ENCODE measurements at places on chromosomes 1 and 21.
A peak's percentile ranks its signal among the peaks of the same experiment; 100 is the strongest.

- DNase-seq, result no peak
Observed at GRCh38 chr1:175179837-175180590, 12.6 kb downstream of the KIAA0040 start.

- DNase-seq, result peak; percentile 89
Observed at GRCh38 chr1:203296460-203297073, 8.8 kb upstream of the BTG2 start.

DNA sequence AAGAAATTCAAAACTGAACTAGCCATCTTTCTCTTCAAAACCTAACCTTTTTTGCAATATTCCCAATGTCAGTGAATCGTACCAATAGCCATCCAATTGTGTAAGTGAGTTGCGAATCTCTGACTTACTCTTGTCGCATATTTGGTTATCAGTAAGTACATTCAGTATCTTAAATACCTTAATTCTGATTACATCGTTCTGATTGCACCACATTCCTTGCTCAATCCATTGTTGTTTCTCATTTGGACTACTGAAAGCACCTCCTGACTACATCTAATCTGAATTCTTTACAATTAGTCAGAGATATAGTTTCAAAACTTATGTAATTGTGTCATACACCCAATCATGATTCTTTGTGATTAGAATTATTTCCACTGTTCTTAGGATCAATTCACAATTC is 16.8 kb upstream of the BRINP3 start:
- DNase-seq, result no peak

DNA sequence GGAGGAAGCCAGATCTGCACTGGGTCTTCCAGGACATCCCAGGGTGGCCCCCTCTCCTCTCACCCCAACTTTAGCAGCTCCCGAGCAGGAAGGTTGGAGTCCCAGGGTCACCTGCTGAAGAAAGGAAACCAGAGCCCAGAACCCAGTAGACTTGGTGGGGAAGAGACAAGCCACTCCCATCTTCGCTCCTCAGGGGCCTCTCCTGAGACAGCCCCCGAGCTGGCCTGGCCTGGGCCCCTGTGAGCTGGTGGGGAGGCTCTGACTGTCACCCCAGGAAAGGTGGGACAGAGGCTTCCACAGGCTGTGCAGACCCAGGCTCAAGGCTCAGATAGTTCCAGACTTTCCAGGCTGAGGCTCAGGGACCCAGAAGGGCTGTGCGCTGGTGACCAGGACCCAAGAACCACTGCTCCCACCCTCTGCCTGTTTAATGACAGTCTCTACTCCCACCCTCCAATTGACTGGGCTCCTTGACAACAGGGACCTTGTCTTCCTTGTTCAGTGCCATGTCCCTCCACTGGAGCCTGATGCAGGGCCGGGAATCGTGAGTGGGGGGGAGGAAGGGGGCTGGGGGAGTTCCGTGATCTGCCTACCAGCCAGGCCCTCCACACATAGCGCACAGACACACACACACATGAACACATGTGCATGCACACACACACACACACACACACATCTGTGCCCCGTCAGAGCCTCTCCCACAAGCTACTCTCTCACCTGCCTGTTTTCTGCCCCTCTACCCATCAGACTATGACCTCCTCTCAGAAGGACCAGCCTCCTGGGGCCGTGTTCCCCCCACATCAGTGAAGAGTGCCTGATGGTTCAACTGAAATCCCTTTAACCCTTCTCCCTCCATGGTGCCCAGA is 401.2 kb downstream of the MATN1 start:
- DNase-seq, result no peak

- peak; percentile 14 for DNase-seq
Observed at GRCh38 chr1:221241592-221241991, 362.3 kb downstream of the HLX start.

DNA sequence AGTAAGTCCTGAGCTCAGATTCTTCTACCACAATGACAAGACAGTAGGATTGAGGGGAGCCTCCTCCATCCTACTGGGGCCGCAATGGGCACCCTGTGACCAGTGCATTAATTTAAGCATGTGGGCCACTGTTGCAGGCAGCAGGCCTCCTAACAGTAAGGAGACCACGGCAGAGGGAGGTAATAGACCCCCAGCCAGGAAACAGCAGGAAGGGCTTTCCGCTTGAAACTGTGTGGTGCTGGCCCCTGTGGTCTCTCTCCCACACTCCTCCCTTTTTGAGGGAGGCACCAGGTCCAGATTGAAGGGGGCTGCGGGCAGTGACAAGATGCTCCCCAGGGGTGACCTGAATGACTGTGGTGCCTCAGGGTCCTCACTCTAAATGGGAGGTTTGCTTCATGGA is 1.7 kb upstream of the CLDN19 start:
- DNase-seq, result no peak

GRCh38 chr1:219771080-219771479 is 157.3 kb downstream of the SLC30A10 start:
- DNase-seq, result no peak

GRCh38 chr1:84122780-84123382 is 21.2 kb upstream of the PRKACB start:
- peak; percentile 68 for DNase-seq

GRCh38 chr1:198860371-198860770 is 221.5 kb downstream of the PTPRC start:
- peak; percentile 60 for DNase-seq

- no peak for DNase-seq
Observed at GRCh38 chr1:151681923-151682322, 34.7 kb downstream of the CELF3 start.

DNA sequence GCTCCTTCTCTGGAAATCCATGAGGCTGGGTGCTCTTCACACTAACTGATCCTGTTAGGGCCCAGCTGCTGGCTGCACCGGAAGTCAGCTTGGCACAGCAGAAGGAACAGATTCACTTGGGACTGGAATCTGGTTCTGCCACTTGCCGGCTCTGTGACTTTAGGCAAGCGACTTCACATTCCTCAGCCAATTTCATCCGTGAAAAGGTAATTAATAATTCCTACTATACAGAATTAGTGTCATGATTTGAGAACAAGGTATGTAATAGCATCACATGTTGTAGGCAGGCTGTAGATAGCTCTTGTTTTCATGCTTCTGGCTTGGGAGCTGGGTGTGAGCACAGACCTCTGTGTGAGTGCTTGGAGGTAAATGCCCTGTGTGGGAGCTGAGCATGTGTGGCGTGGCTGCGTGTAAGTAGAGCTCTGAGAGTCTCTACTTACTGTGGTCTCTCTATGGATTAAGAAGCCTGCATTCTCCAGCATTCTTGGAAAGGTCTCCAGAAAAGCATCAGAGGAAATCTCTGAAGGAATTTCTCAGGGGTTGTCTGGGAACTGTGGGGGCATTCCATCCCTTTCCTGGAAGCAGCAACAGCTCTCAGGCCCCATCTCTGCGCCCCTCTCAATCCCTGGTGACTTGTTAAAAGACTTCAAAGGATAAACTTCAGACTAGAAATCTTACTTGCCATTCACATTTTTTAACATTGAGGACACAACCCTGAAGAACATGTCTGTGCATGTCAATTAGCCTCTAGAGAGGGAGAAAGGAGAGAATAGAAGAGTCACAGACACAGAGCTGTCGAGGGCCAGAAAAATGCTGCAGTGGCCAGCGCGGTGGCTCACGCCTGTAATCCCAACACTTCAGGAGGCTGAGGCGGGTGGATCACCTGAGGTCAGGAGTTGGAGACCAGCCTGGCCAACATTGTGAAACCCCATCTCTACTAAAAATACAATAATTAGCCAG is 47.7 kb upstream of the PPM1J start:
- DNase-seq, result peak; percentile 98

DNA sequence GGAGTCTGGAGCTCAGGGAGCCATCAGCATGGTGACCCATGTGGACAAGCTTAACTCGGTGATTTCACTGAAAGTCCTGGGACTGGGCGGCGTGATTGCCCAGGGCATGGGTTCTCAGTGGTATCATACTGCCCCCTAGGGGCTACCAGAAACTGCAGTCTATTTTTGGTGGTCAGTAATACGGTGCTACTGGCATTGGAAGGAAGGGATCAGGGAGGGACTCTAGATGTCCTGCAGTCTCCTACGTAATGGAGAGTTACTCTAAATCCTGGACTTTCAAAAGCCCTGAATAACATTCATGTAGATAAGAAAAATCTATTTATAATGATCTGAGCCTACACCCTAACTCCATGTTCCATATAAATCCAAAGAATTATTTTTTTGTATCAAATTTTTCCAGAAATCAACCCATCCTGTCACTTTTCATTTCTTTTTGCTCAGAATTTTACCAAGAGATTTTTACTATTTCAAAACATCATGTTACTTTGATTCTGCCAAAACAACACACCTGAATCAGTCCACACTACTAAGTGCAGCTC is 37.3 kb downstream of the PABPC4 start:
- DNase-seq, result peak; percentile 78

- DNase-seq, result no peak
Observed at GRCh38 chr1:196667131-196667530, 15.3 kb downstream of the CFH start.

DNA sequence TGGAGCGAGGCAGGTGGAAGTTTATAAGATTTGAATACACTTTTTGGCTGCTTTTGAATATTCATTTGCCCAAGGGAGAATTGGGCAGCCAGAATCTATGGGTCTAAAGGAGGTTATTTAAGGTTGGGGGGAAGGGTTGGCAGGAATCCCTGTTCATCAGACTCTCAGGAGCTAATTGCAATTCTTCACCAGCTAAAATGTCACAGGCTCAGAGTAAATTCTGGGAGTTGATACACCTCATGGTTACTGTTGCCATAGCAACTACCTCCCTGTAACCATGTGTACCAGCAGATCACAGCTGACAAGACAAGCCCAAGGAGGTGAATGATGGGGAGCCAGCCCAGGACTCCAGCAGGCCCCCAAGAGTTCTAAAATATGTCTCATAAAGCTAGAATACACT is 75.5 kb downstream of the CAMK2N1 start:
- no peak for DNase-seq

DNA sequence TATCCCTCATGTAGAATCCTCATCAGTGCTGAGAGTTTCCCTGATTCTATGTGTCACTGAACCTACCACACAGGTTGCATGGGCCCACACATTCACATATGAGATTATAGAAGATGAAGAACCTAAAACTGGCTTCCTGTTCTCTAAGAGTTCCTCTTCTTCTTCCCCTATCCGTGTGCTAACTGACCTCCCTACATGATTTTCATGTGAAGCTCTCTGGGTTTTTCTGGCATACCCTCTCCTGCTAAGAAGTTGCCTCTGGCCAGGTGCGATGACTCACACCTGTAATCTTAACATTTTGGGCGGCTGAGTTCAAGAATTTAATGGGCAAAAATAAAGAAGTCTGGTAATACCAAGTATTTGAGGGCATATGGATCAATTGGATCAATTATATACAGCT is 5.5 kb upstream of the CD244 start:
- no peak for DNase-seq

GRCh38 chr1:227466039-227466645 is 97.2 kb upstream of the ZNF678 start:
- no peak for DNase-seq

DNA sequence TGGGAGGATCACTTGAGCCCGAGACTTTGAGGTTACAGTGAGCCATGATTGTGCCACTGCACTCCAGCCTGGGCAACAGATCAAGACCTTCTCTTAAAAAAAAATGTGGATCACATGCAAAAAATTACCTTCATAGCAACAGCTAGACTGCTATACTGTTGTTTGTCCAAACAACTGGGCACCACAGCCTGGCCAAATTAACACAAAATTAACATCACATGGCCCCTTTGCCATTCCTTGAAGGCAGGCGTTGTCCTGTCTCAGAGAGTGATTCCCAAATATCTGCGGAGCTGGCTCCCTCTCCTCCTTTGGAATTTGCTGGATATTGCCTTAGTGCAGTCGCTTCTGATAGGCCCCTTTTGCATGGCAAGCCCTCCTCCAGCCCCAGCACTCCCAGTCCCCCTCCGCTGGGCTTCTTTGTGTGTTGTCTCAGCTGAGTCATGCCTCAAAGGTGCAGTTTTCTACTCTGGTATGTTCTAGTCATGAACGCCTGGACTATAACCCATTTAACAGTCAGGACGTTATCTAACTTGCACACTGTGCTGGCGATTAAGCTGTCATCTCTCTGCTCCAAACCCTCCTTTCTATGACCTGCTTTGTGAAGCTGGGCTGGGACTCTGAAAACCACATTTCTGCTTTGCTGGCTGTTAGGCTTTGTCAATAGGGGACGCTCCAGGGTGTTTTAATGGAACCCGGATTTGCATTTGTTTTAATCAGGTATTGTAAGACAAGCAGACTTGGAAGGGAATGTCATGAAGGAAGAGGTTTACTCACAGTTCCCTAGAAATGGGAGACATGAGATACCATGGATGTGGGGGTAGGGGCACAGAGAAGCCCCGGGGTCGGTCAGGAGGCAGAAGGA is 20.1 kb upstream of the HPCAL4 start:
- no peak for DNase-seq

- DNase-seq, result no peak
Observed at GRCh38 chr1:90144820-90145219, 149.9 kb downstream of the ZNF326 start.

DNA sequence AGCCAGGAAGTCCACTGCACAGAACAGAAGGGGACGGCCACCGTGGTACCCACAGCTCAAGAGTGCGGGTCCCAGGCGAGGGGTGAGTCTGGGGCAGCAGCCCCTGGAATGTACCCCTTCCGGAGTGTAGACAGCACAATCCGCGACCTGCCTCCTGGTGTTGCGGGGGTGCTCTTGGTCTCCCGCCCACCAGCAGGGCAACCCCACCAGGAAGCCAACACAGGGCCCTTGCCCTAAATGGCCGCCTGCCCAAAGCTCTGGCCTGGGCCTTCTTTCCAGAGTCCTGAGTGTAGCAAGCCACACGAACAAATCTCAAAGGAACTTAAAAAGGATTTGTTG is 1.1 kb upstream of the SLC19A1 start:
- DNase-seq, result no peak

- DNase-seq, result no peak
Observed at GRCh38 chr1:160330119-160330518, 12.9 kb downstream of the COPA start.

GRCh38 chr1:41442697-41443251 is 41.7 kb downstream of the EDN2 start:
- no peak for DNase-seq

GRCh38 chr1:71882637-71883036 is 399.7 kb downstream of the NEGR1 start:
- no peak for DNase-seq

- DNase-seq, result no peak
Observed at GRCh38 chr1:195251900-195252299, 1356.3 kb downstream of the KCNT2 start.

DNA sequence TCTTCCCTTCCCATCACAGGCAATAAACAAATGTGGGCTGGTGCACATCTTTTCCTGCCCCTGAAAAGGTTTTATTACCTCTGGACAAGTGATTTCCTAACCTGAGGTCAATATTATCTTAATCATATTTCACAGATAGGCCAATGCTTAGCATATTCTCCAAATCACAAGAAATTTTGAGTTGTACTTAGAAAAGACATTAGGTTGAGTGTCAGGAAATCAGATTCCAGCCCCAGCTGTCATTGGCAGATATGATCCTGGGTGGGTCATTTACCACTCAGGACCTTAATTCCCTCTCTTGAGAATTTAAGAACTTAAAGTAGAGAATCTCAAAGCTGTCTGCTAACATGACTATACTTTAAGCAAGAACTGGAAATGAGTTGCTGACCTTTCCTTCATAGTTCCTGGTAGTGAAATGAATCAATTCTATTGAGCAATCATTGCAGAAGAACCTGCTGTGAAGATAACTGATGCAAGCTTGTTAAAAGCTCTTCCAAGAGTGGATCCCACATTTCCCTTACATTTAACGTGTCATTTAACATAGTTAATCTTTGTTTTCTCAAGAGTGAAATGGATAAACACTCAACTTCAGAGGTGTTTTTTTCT is 46.4 kb upstream of the CR2 start:
- no peak for DNase-seq

- DNase-seq, result no peak
Observed at GRCh38 chr1:70475023-70475422, 64.0 kb downstream of the CTH start.

GRCh38 chr1:205497351-205497750 is 7.1 kb upstream of the CDK18 start:
- no peak for DNase-seq

Data from NCI-H82 (cell line).